ENCODE measurements at places on chromosomes 12 and 14.

DNA sequence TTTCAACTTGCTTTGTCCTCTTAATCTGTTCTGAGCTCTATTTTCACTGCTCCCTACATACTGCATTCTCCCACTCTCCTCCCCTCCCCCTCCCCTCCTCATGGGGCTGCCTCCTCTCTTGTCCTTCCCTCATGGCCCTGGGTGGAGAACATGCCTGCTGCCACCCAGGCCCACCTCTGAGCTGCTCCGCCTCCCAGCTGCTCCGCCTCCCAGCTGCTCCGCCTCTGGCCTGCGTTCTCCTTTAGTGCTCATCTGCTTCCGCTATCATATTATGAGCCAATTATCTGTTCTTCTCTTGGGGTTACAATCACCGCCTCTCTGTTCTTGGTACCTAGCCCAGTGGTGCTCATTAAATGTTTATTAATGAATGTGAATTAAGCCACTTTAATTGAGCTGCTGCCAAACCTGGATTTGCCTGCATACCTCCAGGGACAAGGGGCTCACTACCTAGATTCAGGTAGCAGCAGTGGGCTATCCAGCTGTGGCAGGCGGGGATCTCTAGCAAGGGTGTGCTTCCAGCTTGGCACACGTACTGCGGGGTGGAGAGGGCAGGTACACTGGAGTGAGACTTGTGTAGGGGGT lies 32.0 kb upstream of the FAM181A start:
- DNase-seq = peak; percentile 79

- no peak for DNase-seq
These were observed 75.2 kb downstream of the FIGNL2 start for GRCh38 chr12:51773145-51773869.

GRCh38 chr12:52202361-52203078 lies 10.7 kb upstream of the KRT80 start:
- DNase-seq = peak; percentile 64

GRCh38 chr14:31286456-31287293 lies 79.1 kb upstream of the HECTD1 start:
- DNase-seq = peak; percentile 21

DNA sequence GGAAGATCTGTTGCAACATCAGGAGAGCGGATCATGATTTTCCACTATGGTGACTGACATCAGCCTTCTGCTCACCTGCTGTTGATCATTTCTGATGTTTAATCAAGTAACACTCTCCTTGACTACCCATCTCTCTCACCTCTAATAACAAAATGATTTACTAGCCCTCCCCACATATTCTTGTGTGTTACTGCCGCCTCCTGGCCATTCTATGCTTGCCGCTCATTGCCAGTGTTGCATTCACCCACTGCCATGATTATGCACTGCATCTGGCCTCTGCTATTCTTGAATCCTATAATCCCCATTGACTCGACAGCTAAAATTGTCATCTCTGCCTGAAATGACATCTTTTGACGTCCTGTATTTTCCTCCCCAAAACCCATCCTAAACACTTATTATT lies 113.8 kb downstream of the RERGL start:
- peak; percentile 40 for DNase-seq

GRCh38 chr12:101127521-101128219 lies 82.4 kb downstream of the SLC5A8 start:
- DNase-seq = no peak

DNA sequence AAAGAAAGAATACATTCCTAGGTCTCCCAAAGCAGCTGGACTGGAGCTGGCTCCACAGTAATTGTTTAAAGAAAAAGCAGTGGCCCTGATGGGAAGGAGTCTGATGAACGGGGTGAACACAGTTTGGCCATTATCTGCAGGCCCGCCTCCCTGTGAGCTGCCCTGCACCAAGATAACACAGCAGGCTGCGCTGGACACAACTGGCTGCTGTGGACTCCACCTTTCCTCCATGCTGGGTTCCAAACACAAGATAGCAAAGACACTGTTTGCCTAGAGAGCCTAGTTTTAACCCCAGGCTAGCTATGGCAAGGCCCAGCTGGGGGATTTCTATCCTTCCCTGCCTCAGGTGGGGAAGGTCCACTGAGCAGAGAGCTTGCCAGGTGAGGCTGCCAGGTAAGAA lies 34.6 kb downstream of the ZFP36L1 start:
- no peak for DNase-seq

DNA sequence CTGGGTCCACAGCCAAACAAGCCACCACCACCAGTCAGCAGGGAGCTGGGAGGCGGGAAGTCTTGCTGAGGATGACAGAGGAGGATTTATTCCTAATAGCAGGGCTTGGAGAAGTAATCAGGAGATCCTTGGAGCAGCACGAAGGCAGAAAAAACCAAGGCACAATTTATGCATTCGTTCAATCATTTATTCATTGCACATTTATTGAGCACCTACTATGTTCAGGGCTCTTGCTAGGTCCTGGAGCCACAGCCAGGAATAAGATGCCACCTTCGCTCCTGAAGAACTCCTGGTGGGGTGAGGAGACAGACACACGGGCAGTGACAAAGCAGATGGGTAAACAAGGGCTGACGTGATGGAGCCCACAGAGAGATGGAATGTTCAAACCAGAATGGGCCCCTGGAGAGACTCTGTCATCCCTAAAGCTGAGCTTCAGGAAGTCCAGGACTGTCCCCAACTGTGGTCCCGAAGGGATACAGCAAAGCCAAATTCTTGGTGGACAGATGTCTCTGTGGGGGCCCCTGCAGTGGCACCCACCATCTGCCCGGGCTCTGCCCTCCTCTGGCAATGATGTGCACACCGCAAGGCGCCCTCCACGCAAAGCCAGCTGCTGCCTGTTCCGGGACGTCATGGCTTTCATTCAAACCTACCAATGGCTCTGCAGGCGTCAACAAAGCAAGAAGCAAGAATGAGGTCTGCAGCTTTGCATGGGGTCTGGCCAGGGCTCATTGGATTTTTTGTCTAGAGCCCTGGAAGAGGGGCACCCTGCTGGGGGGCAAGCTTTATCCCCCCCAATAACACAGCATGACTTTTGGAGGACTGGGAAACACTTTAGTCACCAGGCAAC lies 3.0 kb upstream of the TESC start:
- DNase-seq = no peak

DNA sequence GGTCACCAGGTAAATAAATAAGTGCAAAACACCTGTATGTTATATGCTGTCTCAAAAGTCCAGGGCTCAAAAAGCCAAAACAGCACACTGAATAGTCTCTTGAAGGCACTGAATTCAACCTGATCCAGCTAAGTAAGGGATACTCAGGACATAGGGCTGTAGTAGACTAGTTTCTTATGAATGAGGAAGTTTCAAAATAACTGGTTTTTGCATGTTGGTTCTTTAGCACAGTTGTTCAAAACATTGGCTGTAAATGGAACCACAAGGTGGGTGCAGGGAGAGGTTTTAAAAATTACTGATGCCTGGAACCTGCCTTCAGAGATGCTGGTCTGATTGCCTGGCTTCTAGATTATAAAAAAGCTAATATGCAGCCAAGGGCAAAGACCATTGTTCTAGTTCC lies 34.1 kb downstream of the NDUFA12 start:
- no peak for DNase-seq

DNA sequence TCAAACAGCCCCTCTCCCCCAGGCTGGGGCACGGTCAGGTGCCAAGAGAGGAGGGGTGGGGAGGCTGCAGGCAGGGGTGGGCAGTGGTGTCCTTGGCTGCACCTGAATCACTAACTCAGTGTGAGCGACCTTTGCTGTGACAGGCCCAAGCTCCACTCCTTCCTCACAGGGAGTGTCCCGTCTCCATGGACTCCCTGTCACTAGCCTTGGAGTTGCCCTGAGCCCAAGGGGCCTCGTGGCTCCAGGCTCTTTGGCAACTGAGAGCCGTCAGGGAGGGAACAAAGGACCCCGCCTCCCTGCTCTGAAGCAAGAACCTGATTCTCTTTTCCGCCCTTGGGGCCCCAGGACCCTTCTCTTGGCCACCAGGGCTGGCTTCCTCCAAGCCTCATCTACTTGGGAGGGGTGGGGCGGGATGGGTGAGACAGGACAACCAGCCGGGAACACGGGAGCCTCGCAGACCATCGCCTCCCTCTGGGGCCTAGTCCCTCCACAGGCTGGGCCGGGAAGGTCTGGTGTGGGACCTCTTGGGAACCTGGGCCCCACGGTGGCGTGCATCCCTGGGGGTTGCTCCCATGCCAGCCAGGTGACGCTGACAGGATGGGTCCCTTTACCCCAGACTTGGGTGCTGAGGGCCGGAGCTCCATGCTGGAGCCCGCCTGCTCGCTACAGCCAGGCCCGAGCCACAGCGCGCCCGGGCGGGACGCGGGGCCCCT lies 935 bp upstream of the ADSS1 start:
- DNase-seq = peak; percentile 88

- DNase-seq = no peak
These were observed 162.4 kb downstream of the GARIN6 start for GRCh38 chr12:99809909-99810308.

DNA sequence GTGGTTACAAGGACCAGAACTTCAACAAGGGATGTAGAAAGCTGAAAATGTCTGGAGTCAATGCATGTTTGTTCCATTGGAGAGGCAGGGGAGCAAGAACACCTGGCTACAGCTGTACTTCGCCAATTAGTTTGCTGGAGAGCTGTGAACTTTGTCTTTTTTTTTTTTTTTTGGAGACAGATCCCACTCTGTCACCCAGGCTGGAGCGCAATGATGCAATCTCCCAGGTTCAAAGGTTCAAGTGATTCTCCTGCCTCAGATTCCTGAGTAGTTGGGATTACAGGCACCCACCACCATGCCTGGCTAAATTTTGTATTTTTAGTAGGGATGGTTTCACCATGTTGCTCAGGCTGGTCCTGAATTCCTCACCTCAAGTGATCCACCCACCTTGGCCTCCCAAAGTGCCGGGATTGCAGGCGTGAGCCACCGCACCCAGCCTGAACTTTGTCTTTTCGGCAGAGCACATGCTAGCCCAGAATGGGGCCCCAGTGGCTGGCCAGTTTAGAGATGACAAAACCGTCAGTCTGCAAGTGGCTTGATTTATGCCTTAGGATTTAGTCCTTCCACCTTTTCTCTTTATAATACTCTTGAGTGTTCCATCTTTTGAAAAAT lies 55.5 kb downstream of the AVPR1A start:
- DNase-seq = no peak

- no peak for DNase-seq
These were observed 333.5 kb upstream of the DCN start for GRCh38 chr12:91515944-91516694.

DNA sequence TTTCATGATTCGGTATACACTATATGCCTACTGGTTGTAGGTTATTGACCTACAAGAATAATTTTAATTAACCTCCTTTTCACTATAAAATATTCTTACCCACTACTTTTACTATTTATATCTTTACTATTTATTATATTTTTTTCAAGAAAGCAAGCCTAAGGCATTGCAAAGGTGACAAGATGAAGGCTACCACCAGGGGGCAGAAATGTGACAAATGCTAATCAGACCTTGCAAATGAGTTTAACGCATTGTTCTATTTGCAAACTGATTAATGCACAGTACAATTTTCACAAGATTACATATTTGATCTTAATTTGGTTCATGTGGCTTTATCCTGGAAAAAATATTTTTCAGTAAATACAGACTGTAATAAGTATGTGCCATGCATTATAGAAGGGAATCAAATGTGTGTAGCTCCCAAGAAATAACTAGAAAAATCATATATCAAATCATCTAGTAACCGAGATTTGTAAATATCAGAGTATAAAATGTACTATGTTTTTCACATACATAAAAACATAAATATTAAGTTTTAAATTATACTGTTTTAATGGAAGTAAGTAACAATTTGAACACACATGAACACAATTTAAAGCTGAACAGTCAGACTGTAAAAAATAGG lies 107.0 kb downstream of the ADAMTS20 start:
- DNase-seq = peak; percentile 13

DNA sequence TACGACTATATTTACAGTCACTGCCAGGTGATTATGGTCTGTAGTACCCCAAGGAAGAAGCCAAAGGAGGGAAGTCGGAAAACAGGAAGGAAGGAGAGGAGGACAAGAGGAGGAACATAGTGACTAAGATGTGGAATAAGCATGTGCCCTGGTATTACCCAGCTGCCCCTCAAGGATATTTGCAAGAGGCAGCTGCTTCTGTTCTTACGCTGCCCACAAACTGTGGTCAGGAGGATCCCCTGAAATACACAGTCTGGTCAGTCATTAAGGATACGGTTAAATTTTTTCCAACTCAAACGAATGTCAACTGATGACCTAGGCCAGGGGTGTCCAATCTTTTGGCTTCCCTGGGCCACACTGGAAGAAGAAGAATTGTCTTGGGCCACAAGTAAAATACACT lies 126.5 kb downstream of the CMAS start:
- DNase-seq = no peak

- no peak for DNase-seq
These were observed 192.1 kb upstream of the GARIN6 start for GRCh38 chr12:99455350-99456035.

GRCh38 chr12:51683763-51684357 lies 92.8 kb downstream of the SCN8A start:
- no peak for DNase-seq

- DNase-seq = no peak
These were observed 211.9 kb upstream of the FAR2 start for GRCh38 chr12:28937196-28937595.

DNA sequence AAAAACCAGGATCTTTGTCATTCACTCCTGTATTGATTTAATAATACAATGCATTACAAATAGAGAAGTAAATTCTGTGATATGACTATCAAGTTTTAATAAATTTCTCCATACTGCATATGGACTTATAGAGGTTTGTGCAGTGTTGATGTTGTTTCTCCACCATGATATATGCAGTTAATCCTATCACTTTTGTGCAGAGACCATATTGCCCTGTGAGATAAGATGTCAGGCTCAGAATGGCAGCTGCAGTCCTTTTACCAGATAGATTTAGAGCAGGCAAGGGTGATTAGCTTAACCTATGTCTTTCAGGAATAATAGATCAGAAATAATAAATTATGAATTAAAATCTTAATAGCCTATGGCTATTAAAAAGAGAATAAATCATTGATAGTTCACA lies 38.6 kb upstream of the KCNJ8 start:
- DNase-seq = no peak

- DNase-seq = no peak
These were observed 23.2 kb upstream of the LYZ start for GRCh38 chr12:69324797-69325466.

DNA sequence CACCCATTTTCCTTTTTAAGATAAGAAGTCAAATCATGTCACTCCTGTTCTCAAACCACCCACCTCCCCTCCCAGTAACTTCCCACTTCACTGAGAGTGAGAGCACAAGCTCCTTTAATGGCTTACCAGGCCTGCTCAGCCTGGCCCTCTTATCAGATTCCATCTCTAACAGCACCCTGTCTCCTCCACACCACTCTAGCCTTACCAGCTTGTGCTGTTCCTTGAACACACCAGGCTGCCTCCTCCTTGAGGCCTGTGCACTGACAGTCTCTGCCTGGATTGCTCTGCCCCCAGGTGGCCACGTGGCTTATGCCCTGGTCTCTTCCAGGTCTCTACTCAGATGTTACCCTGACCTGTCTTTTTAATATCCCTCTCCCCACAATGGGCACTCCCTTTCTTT lies 40.1 kb upstream of the EVL start:
- DNase-seq = peak; percentile 55

DNA sequence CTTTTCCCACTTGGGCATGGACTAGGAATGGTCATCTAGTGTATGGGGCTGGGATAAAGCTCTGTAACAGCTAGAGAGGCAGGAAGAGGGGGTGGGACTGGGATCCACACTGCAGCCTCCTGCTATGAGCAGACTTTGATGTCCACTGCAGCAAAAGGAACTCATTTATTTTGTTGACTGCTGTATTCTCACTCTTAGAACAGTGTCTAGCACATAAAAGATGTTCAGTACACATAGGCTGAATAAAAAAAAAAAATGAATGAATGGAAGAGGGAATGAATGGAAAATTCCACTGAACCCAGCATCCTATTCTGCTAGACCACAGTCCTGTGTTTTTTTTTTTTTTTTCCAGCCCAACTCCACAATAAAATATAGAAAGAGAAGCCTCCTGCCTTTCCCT lies 106.2 kb upstream of the NOS1 start:
- no peak for DNase-seq

Measured in H7 (cell line).